ENCODE measurements at places on chromosomes 13 and 19. TPM values are rescaled to one million over a fixed set of nuclear protein-coding genes. Genes with fewer than 3 reads are reported as not detected.

The HNRNPM gene
- 242 TPM for total RNA-seq

The KLK12 gene
- not detected for total RNA-seq

The VAV1 gene
- total RNA-seq: 61.7 TPM

GRCh38 chr13:61838568-61838967, 422.9 kb upstream of the PCDH20 start:
- H3K4me1 ChIP-seq: no peaks in the 10 kb centered on the region
- H3K27ac ChIP-seq: no peak overlapping the region
- H3K27me3 ChIP-seq: no peaks in the 10 kb centered on the region
- DNase-seq: no peak
- no peaks in the 10 kb centered on the region for H3K36me3 ChIP-seq
- H3K4me3 ChIP-seq: no peak overlapping the region

- H3K4me1 ChIP-seq: no peaks in the 10 kb centered on the region
- no peak overlapping the region for H3K4me3 ChIP-seq
- no peaks in the 10 kb centered on the region for H3K36me3 ChIP-seq
These were observed 222.1 kb downstream of the DNAJC15 start for GRCh38 chr13:43245374-43245964.

GRCh38 chr19:56837004-56837403, 3.5 kb downstream of the PEG3 start:
- H3K27ac ChIP-seq: no peak overlapping the region
- H3K4me1 ChIP-seq: peaks cover 2% of the 10 kb centered on the region
- no peak for DNase-seq
- peaks cover 24% of the 10 kb centered on the region for H3K27me3 ChIP-seq
- peaks cover 26% of the 10 kb centered on the region for H3K36me3 ChIP-seq

DNA sequence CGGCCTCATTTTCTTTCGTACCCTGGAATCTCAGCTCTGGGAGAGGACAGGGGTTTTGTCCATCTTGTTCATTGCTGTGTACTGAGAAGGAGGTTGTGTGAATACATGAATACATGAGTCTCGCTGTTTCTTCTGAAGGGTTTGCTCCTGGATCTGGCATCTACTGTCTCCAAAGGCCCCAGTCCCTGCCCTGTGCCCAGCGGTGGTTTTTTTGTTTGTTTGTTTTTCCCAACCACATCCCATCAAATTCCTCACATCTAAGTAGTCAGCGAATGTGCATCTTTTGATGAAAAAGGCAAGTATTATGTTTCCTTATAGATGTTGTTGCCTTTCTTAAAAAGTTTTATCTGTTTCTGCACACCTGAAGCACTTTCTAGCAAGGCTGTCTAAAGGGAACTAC, 12.5 kb downstream of the DCAF15 start:
- H3K4me1 ChIP-seq: no peaks in the 10 kb centered on the region
- H3K27ac ChIP-seq: no peak overlapping the region
- peaks cover 14% of the 10 kb centered on the region for H3K36me3 ChIP-seq

GRCh38 chr13:30337061-30337610, 29.8 kb upstream of the KATNAL1 start:
- H3K36me3 ChIP-seq: no peaks in the 10 kb centered on the region
- H3K27ac ChIP-seq: no peak overlapping the region
- H3K4me3 ChIP-seq: no peak overlapping the region

DNA sequence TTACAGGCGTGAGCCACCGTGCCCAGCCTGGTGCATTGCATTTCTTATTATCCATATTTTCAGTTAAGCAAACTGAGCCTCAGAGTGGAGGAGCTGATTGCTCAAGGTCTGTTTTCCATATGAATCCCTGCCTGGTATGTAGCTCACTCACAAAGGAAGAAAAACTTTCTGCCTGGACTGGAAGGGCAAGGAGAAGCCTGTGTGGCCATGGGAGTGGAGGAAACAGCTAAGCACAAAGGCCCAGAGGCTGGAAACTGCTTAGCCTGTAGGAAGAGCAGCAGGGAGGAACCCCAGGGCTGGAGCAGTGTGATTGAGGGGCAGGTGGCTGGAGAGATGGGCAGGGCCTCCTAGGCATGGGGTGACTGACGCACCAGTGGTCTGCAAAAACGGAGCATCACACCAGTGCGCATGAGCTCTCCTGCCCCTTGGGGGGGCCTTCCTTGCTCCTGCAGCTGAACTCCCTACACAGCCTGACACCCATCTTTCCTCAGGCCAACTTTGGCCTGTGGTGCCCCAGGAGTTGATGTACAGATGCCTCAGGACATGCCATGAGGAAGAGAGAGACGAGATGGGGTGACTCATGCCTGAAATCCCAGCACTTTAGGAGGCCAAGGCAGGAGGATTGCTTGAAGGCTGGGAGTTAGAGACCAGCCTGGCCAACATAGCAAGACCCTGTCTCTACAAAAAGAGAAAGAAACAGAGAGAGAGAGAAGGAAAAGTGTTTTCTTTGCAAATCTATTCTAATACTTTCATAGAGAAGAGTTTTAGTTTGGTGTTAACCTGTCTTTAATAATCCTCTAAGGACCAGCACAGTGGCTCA, 2.8 kb upstream of the HNRNPM start:
- H3K27ac ChIP-seq: no peak overlapping the region
- no peaks in the 10 kb centered on the region for H3K27me3 ChIP-seq
- no peak overlapping the region for H3K4me3 ChIP-seq
